CD4-positive, alpha-beta T cell (primary cell): ENCODE measurements at places on chromosomes 6 and 20. TPM values are rescaled to one million over a fixed set of nuclear protein-coding genes. Genes with fewer than 3 reads are reported as not detected.

DNA sequence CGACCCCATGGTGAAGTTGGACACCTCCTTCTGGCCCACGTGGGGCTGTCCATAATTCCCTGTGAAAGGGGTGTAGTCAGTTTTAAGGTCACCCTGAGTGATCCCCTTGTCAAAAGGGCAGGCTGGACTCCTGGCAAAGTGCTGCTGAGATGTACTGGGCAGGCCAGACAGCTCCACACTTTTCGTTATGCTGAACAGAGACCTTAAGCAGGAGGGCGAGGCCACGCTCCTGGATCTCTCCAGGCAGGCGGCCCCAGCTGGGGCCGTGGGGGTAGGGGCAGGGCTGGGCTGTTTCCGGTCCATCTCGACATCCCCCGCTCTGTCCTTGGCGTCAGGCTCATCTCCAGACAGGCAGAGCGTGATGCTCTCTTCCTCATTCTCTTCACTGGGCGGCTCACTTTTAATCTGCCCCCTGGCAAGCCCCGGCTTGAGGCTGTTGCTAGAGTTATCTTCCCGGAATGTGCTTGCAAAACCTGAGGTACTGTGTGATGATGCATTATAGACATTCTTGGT lies 56.7 kb downstream of the GJA10 start:
- no peak for DNase-seq

- DNase-seq = no peak
These were observed 13.9 kb upstream of the BHLHE23 start for GRCh38 chr20:63020681-63021080.

- no peak for DNase-seq
These were observed 11.6 kb upstream of the HSP90AB1 start for GRCh38 chr6:44235269-44235668.

GRCh38 chr20:17499041-17499440 lies 32.1 kb downstream of the BFSP1 start:
- DNase-seq = no peak

GRCh38 chr6:15949982-15950381 lies 178.9 kb upstream of the MYLIP start:
- no peak for DNase-seq

DNA sequence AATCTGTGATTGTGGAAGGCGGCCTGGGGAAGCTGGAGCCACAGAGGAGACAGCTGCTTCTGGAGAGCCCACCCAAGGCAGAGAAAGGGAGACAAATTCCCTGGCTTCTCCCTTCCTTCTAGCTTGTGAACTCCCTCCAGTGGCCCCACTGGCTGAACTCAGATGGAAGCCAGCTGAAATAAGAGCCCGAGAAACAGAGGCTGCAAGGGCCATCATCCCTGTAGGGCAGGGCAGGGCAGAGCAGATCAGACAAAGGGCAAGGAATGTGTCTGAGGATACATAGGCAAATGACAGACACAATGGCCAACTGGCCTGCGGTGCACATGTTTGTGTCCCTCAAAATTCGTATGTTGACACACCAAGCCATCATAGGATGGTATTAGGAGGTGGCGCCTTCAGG lies 25.3 kb downstream of the MDFI start:
- no peak for DNase-seq

DNA sequence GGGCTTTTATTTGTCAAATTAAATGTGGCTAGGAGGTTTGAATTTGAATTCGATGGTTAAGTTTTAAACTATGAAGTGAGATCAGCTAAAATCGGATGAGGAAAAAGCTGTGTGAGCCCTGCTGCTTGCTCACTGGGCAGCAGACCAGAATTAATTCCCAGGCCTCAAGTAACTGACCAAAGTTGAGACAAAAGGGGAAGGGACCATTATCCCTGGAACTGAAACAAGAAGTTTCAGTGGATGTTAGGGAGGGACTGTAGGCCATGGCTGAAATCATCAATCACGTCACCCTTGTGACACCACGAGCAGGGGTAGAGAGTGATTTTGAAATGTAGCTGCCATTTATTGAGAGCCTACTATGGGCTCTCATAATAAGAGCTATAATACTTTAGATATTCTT lies 7.0 kb upstream of the PRSS35 start:
- no peak for DNase-seq

- DNase-seq = no peak
These were observed 715.8 kb downstream of the RNF144B start for GRCh38 chr6:19102936-19103335.

DNA sequence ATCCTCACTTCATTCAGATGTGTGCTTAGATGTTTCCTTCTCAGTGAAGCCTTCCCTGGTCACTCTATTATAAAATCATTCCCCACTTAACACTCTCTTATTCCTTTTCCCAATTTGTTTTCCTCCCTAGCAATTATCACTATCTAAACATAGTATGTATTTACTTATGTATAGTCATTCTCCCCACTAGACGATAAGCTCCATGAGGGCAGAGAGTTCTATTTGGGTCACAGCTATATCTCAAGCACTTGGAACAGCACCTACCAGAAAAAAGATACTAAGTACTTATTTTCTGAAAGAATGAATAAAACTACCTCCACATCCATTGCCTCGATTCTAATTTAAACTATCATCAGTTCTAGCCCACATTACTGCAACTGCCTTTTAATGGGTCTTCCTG lies 36.5 kb downstream of the USP49 start:
- no peak for DNase-seq

DNA sequence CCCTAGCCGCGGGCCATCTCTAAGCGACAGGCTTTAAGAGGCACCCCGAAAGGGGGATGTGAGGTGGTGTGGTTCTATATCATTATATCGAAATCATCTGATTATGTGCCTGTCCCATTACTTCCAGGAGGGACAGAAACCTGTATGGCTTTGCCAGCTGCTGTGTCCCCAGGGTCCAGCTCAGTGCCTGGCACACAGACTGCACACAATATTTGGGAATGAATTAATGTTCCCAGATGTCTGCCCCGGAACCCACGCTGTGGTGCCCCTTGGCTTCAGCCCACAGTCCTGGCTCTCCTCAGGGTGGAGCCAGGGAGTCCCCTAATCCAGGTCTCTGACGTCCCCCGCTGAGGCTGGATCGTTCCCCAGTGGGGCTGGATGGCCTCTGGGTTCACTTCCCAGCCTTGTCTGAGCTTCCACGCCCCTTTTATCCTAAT lies 8.9 kb upstream of the AHCY start:
- no peak for DNase-seq

- no peak for DNase-seq
These were observed 37.1 kb upstream of the UTRN start for GRCh38 chr6:144248003-144248402.

DNA sequence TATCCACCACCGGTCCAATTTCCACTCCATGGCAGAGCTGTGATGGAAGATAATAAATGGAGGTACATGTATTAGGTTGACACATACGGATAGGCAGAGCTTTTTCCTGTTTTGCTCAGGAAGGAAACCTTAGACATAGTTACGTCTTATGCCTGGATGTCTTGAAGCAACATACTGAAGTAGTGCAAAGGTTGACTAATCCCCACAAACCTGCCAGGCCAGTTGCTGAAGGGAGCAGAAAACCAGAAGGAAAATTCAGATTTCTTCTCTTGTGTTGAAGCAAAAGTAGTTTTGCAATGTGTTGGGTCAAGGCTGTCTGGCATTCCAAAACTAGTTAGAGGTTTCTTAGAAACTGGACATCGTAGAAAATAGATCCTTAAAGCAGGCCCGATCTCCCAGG lies 68.7 kb downstream of the PHACTR1 start:
- no peak for DNase-seq

- DNase-seq = no peak
These were observed 11.8 kb downstream of the UTRN start for GRCh38 chr6:144296973-144297372.

- DNase-seq = no peak
These were observed 12.7 kb downstream of the SMAP1 start for GRCh38 chr6:70680396-70680795.

DNA sequence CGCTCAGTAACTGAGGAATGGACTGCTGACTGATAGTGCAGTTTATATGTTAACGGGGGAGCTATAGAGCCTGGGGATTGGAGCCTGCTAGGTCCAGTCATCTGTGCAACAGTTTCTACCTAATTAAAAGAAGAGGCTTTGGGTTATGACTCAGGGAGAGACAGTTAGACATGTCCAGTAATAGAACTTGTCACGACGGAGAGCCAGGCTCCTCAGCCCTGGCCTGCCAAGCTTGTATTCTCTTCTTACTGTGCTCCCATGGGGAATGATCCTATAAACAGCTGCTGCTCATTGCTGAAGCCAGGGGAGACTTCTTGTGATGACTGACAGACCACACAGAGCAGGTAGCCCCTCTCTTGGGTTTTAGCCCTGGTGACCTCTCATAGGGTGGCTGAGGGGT lies 69.3 kb downstream of the SYNJ2 start:
- DNase-seq = no peak

- DNase-seq = no peak
These were observed 140.7 kb downstream of the RNASET2 start for GRCh38 chr6:166815629-166816028.

DNA sequence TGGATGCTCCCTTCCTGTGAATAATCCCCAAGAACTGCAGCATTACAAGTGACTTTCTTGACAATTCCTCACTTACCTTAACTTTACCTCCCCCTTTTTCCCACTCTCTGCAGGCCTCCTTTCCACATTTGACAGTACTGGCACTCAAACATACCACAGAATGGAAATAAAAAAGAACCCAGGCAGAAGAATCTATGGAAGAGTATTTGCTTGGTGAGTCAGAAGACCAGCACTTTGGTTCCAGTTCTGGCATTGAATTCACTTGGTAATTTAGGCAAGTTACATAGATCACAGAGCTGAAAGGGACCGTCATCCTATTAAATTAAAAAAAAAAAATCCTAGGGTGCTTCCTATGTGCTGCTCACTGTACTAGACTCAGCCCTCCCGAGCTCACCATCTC lies 55.0 kb downstream of the BTBD9 start:
- no peak for DNase-seq

GRCh38 chr6:159826968-159827647 lies 27.0 kb downstream of the PNLDC1 start:
- no peak for DNase-seq

DNA sequence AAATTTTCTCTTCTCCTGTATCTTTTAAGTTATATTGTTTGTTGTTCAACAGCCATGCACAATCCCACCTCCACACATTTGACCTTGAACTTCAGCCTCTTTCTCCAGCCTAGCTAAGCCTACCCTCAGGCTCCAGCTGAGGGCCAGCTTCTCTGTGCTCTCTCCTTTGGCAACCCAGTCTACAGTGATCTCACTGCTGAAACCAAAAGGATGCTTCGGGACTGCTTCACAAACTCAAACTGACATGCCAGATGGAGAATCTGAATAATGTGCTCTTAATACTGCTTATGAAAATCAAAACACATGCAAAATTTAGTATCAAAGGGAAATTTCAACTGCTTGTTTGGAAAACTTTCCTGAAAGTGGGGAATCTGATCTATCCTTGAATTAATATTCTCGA lies 16.1 kb upstream of the RIN2 start:
- DNase-seq = no peak

DNA sequence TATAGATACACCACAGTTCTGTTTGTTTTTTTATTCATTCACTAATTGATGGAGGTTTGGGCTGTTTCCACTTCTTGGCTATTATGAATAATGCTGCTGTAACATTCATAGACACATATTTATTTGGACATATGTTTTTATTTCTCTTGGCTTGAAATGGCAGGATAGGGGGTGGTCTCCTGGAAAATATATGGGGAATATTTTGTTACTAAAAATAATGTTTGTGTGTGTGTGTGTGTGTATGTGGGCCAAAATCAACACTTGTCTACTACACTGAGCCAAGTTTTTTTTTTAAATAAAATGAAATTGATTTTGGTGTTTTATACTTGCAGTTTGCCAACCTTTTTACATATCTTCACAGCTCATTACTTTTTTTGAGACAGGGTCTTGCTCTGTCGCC lies 264.4 kb upstream of the SULF2 start:
- no peak for DNase-seq

DNA sequence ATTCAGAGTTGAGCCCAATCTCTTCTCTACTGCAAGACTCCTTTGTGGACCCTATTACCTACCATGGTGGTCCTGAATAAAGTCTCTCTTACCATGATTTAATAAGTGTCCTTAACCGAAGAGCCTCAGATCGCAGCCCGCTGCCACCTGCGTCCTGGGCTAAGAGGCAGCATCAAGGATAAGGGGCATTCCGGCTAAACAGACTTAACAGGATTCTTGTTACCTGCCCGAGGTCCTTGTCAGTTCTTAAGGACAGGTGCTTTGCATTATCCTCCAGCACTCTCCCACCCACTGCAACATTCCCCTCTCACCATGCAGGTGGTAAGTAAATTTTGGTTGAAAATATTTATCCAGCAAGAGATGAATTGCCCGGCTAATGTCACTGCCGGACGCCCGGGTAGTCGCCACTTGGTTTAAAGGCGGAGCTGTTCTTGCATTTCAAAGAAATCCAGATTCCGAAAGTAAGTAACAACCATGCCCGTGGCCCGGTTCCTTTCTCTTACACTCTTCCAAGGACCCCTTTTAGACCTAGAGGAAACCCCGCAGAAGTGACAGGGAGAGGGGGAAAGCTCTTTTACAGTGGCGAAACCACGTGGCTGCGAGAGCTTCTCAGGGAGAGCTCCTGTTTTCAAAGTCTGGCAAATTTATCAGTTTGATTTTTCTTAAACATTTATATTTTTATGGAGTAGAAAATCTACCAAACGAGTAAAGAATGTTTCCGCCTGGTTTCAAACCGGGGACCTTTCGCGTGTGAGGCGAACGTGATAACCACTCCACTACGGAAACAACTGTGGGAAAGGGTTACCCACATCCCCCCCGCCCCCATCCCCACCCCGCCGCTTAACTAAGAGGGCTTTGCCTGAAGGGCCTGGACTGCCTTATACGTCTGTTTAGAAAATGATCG lies 41.9 kb upstream of the PRSS16 start:
- DNase-seq = peak; percentile 31

GRCh38 chr6:42451333-42452170 lies at the start of gene TRERF1:
TSS of gene TRERF1 (minus strand) at chr6:42451926. CDS start at chr6:42269590, 182,336 bp downstream.
- DNase-seq = peak; percentile 78

- no peak for DNase-seq
These were observed 155.4 kb downstream of the RFPL4B start for GRCh38 chr6:112502351-112503090.

GRCh38 chr6:154888421-154889295 lies 106.5 kb upstream of the TIAM2 start:
- DNase-seq = no peak

- DNase-seq = peak; percentile 78
These were observed 2.9 kb downstream of the EEF1A2 start for GRCh38 chr20:63495741-63496595.

- DNase-seq = no peak
These were observed 21.7 kb downstream of the YTHDF1 start for GRCh38 chr20:63194007-63194796.

The SLCO4A1 gene
- total RNA-seq = 2.3 TPM

The ZSCAN23 gene
- 0.19 TPM for total RNA-seq

The SRMS gene
- not detected for total RNA-seq

The RNF182 gene
- total RNA-seq = 0.11 TPM

The SALL4 gene
- total RNA-seq = 0.08 TPM

The ZC2HC1B gene
- not detected for total RNA-seq

The KIF6 gene
- not detected for total RNA-seq

The ULBP1 gene
- 0.14 TPM for total RNA-seq

The ELOVL2 gene
- total RNA-seq = not detected

The NOX3 gene
- not detected for total RNA-seq

The STMND1 gene
- not detected for total RNA-seq
